ENCODE measurements at places on chromosomes 1 and 21.

DNA sequence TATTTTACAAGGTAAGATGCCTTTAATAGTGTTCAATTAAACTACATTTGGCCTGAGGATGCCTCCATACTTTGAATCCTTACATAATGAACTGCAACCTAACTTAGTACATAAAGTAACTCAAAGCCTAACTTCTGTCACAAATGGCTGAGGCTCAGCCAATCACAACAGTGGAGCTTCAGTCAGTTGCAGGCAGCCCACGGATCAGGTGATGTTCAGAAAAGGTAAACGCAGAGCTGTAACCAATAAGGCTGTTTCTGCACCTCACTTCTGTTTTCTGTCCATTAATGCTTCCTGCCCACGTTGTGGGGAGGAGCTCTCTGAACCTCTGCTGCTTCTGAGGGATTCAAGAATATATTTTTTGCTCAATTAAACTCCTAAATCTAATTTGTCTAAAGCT is 94.8 kb upstream of the KIAA0040 start:
- DNase-seq = peak; percentile 41

DNA sequence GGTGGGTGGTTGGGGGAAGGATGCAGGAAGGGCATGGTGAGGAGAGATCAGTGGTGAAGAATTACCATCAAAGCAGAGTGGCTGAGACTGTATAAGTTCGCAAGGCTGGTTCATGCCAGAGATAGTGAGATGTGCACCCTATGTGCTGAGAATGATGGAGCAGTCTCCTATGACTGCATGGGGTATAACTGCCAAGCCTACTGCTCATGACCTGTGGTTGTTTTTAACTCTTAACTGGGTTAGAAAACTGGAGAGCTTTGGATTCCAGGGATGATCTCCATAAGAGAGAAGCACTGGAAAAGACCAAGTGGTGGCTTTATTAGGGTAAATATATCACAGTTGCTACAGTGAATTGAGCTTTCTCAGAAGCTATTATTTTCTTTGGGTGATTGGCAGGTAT is 16.2 kb downstream of the WNT2B start:
- DNase-seq = no peak

GRCh38 chr1:76160225-76160624 is 85.7 kb downstream of the ST6GALNAC3 start:
- DNase-seq = no peak

- DNase-seq = no peak
These were observed 58.4 kb upstream of the PARP1 start for GRCh38 chr1:226466296-226466695.

GRCh38 chr1:38152351-38153065 is 105.9 kb upstream of the POU3F1 start:
- peak; percentile 34 for DNase-seq

GRCh38 chr1:62138029-62138428 is 56.6 kb upstream of the L1TD1 start:
- no peak for DNase-seq

DNA sequence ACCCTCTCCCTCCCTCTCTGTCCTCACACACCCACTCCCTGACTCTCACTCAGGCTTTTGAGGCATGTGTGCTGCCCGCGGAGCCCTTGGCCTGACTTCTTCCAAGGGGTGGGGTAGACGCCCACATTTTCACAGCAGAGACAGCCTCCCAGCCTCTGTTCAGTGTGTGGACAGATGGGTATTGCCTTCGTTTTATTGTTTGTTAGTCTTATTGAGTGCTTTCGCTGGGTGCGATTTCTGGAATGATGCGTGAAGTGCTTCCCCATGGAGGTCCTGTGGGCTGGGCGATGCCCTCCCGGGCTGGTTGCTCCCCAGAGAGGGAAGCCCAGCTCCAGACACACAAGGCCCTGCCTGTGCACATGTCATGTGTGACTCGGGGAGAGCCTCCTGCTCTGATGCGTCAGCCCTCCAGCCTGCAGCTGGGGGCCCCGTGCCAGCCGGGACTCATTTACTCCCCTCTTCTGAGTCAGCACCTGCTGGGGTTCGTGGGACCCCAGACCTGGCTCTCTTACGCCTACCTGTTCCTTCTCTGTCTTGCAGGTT is 14.7 kb downstream of the PDXK start:
- DNase-seq = no peak

DNA sequence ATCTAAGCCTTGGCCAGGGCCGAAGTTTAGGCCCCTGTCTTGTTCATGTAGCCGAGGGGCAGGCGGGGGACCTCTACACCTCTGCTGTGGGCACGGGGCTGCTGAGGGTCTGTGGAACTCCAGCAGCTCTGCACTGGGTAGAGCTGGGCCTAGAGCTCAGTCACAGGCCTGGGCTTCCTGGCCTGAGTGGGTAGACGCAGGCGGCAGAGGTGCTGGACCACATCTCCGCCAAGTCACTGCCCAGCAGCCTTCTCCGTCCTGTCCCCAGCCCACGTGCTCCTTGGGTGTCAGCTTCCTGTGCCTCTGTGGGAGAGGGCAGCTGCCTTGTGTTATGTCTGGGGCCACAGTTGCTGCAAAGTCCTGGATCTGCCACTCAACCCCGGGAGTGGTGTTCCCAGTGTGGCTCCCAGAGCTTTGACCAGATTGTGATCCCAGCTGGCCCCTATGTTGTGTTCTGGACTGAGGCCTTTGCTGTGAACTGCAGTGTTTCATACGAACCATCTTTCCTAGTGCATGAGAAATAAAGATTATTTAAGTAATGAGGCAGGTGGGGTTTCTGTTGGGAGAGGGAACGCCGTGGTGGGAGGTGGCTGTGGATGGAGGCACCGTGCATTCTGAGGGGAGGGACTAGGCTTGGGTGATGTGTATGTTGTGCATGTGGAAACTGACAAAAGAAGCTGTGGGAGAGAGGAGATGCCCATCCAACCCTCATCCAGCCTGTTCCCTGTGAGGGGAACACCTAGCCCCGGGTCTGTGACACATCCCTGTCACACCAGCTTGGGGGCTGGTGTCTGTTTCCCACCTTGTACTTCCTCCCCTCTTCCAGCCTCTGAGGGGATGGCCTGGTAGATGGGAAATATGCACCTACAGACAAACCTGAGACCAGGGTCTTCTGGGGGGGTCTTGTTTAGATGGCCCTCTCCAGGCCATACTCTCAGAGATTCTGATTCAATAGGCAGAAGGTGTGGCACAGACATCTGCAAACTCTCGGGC is 12.2 kb downstream of the AMPD2 start:
- no peak for DNase-seq

- no peak for DNase-seq
These were observed 24.9 kb upstream of the CDC42BPA start for GRCh38 chr1:227343206-227343605.

GRCh38 chr1:112533029-112533428 is 24.3 kb downstream of the WNT2B start:
- no peak for DNase-seq

GRCh38 chr1:42330215-42330614 is 4.8 kb downstream of the FOXJ3 start:
- no peak for DNase-seq

DNA sequence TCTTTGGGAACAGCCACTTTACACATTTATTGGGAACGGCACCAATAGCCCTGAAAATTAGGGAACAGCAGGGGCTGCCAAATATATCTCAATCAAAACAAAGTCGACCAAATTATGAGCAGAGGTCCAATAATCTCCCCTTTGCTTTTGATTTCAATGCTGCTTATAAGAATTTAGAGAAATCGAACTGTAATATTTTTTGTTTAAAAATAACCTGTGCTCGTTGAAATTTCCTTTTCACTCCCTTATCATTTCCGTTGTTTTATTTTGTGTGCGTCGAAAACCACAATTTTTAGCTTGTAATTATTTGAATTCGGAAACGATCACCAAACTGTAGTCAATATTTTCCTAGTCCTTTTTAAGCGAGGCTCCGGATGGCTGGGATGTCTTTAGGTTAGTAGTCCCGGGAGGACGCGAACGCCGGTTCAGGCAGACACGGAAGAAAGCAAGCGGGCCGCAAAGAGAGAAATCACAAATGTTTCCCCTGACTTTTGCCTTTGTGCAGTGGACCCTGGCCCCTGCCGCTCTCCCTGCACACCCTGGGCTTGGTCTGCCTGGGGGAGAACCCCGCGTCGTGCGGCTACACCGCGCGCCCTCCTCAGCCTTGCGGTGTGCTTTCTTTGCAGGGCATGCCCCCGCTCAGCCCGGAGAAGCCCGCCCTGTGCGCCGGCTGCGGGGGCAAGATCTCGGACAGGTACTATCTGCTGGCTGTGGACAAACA is 2.3 kb downstream of the LHX9 start:
- peak; percentile 39 for DNase-seq

- DNase-seq = no peak
These were observed 17.0 kb upstream of the ANGEL2 start for GRCh38 chr1:213032651-213033050.

DNA sequence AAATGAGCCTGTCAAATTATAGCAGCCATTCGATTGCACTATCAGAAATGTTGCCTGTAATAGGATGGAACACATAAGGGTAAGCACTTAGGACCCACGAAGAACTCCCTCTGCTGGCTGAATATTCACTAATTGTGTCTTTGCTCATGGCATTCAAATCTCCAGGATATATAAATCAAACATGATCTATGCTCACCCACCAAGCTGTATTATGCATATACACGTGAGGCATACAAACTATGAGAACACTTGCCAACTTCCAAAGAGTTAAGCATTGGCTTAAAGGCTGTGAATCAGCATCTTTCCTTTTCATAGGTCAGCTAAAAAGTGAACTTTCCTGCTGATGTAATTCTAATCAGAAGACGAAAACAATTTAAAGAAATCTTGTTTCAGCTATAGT is 34.5 kb downstream of the TMPRSS15 start:
- peak; percentile 26 for DNase-seq

GRCh38 chr1:82695443-82695842 is 894.7 kb downstream of the ADGRL2 start:
- no peak for DNase-seq

- DNase-seq = no peak
These were observed 15.9 kb downstream of the C1orf94 start for GRCh38 chr1:34192621-34193020.

DNA sequence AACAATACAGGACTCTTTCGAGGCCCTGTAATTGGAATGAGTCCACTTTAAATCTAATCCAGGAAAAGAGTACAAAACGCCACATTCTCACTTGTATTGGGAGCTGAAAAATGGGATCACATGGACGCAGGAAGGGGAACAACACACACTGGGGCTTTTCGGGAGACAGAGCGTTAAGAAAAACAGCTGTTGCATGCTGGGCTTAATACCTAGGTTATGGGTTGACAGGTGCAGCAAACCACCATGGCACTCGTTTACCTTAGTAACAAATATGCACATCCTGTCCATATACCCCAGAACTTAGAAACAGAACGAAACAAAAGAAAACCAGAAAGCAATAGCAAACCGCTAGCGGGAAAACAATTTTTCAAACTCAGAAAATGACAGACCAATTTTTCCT is 1532.7 kb upstream of the TPTE start:
- no peak for DNase-seq

GRCh38 chr1:31038360-31038759 is 27.2 kb downstream of the PUM1 start:
- DNase-seq = no peak

DNA sequence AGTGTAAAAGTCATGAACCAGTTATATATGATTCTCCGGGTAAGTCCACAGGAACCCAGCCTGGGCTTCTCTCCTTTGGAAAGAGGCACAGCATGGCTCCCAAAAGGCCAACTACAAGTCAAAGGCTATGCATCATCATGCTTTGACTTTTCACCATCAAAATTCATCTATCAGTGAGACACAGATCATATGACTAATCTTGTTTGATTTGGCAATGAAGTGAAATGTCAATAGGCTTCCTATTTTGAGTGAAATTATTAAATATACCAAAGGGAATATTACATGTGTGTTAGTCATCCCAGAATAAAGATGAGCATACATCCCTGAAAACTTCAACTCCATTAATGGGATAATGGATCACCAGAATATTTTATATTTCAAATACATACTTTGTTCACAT is 83.5 kb upstream of the ADGRL2 start:
- no peak for DNase-seq

DNA sequence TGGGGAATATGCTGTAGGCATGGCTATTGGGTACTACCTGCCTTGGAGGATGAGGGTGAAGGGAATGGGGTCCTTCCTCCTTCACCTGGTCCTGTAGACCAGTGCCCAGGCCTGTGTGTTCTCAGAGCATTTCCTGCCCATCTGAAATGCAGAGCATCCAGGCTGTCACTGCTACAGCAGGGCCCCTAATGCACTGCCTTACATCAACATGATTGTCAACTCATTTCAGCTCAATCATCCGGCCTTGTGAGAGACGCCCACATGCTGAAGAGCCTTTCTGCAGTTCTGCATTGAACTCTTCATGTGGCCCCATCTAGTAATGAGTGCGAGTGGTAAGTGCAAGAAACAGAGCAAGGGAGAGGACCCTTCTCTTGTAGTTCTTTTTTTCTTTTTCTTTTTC is 39.8 kb upstream of the SRP9 start:
- no peak for DNase-seq

DNA sequence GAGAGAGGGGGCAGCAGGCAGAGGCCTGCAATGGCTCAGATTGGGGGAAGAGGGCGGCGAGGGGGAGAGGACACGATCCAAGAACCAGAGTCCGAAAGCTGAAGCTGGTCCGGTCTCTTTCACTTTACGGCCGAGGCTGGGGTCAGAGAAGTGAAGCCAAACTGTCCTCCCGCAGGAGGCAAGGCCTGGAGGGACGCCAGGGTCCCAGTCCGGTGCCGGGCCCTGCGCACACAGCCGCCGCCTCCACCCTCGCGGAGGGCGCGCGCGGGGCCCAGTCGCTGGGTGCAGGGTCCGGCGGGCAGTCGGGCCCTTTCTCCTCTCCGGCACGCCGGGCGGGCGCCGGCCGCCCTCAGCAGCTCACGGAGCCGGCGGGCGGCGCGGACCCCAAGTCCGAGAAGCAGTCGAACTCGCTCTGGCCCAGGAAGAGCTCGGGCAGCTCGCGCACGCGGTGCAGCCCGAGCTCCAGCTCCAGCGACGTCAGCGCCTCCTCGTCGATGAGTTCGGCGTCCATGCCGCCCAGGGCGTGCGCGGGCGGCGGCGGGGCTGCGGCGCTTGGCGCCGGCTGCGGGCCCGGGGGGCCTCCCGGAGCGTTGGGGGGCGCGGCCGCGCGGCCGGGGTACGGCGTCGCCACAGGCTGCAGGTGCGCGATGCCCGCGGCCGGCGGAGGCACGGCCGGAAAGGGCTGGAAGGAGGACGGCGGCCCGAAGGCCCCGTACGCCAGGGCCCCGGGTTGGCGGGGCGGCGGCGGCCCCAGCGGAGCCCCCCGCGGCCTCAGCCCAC is 749 bp downstream of the CITED4 start:
- DNase-seq = peak; percentile 63

DNA sequence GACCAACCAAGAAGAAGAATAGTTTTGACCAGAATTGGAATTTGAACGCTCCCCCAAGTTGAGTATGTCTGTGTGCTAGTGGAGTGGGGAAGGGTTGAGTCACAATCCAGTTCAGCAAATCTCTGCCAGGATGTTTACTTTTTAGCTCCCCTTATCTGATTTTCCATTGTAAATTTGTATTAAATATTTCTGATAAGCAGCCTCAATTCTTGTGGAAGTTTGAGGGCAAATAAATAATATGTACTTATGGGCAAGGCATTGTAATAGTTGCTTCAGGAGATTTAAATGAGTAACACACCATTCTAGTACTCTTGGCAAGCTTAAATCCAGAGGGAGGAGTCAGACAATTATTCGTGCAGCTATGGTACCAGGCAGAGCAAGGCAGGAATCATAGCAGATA is 14.4 kb downstream of the CXADR start:
- no peak for DNase-seq
